ENCODE measurements at places on chromosomes 16 and 17. TPM values are rescaled to one million over a fixed set of nuclear protein-coding genes. Genes with fewer than 3 reads are reported as not detected.

- no peak for DNase-seq
These were observed 48.2 kb upstream of the MEIOC start for GRCh38 chr17:44607836-44608690.

DNA sequence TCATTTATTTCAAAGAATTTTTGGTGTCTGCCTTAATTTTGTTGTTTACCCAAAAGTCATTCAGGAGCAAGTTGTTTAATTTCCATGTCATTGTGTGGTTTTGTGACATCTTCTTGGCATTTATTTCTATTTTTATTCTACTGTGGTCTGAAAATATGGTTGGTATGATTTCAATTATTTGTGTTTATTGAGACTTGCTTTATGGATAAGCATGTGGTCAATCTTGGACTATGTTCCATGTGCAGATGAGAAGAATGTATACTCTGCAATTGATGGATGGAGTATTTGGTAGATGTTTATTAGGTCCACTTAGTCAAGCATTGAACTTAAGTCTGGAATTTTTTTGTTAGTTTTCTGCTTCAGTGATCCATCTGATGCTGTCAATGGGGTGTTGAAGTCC lies 383.0 kb downstream of the PMP22 start:
- no peak for DNase-seq

GRCh38 chr17:68290268-68290954 lies 516 bp downstream of the SLC16A6 start:
- DNase-seq, result no peak

PSMD12 gene
- 31.1 TPM for total RNA-seq

TP53TG3 gene
- total RNA-seq, result not detected

- no peak for DNase-seq
These were observed 229.9 kb downstream of the MSI2 start for GRCh38 chr17:57485916-57486881.

- DNase-seq, result peak; percentile 61
These were observed 33.5 kb upstream of the BCO1 start for GRCh38 chr16:81204798-81205680.

DNA sequence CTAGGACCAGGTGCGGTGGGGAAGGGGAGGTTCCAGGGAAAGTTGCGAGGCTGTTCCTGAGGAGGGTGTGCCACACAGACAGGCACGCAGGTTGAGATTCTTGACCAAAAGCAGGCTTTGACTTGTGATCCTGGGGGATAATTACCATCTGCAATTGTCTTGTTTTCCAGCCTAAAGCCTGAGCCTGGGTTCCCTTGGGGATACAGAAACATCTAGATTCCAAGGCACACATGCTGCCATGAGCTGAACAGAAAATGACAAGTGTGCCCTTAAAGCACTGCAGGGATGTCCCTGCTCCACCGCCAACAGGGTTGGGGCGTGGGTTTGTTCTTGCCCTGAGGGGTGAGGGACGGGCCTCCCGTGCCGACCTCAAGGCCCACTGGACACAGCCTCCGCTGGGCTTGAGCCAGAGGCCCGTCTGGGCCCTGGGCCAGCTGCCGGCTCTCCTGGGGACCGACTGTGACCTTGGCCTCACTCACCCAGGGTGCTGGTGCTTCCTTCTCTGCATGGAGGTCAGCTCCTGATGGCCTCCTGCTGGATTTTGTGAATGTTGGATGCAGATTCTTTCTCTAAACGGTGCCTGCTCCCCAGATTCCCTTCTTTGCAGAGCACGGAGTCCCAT lies 14.0 kb downstream of the CA5A start:
- DNase-seq, result no peak

KRTAP9-8 gene
- total RNA-seq, result not detected

GRCh38 chr17:65785109-65785508 lies 223.7 kb upstream of the AXIN2 start:
- DNase-seq, result no peak

DNA sequence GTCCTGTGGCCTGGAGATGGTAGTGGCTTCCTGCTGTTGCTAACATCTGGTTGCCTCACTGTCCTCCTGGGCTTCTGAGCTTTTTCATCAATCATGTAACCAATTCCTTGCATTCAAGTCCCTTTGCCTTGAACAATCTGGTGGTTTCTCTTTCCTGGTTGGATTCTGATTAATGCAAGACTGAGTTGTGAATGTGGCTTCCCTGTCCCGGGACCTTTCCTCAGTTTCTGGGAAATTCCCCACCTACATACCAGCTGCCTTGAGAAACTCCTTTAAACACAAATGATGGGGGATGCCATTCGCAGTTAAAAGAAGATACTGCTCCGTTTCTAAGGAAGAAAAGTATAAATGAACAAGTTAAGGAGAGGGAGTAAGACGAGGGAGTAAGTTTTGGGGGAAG lies 39.9 kb upstream of the NLRP1 start:
- DNase-seq, result no peak

DNA sequence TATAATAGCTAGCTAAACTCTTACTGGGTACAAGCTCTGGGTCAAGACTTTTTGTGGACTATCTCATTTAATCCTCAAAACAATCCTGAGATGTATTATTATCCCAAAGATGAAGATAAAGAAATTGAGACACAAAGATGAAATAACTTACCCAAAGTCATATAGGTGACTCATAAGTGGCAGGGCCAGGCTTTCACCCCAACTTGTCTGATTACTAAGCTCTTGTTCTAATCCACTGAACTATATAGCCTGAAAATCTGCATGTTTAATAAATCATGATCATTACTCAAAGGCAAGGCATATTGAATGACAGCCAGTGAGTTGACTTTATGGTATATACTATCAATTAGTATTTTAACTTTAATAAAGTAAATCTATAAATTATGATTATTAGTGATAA lies 77.4 kb downstream of the SKAP1 start:
- DNase-seq, result no peak

DNA sequence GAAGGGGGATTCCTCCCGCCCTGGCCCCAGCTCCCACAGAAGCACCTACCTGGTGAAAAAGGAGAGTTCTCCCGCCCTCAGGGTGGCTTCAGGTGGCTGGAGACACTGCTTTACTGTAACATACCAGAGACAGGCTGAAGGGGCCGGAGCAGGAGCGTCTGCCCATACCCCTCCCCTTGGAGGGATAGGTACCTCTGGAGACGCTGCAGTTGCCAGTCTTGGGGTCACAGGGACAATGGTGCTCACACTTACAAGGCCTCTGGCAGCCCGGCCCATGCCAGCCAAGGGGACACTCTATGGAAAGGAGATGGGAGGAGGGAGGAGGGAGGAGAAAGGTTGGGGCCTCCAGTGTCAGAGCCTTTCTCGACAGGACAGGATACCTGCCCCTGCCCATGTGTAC lies 6.6 kb downstream of the NAGPA start:
- no peak for DNase-seq

ANKRD40CL gene
- total RNA-seq, result not detected

- no peak for DNase-seq
These were observed 13.4 kb upstream of the FAM83G start for GRCh38 chr17:19017804-19018599.

- no peak for DNase-seq
These were observed 66.3 kb upstream of the METRNL start for GRCh38 chr17:83012868-83013778.

MT1E gene
- 210 TPM for total RNA-seq

- no peak for DNase-seq
These were observed 16.6 kb downstream of the CACNA1H start for GRCh38 chr16:1169285-1170075.

GRCh38 chr16:56999409-57000270 lies 10.3 kb downstream of the NLRC5 start:
- no peak for DNase-seq

DNA sequence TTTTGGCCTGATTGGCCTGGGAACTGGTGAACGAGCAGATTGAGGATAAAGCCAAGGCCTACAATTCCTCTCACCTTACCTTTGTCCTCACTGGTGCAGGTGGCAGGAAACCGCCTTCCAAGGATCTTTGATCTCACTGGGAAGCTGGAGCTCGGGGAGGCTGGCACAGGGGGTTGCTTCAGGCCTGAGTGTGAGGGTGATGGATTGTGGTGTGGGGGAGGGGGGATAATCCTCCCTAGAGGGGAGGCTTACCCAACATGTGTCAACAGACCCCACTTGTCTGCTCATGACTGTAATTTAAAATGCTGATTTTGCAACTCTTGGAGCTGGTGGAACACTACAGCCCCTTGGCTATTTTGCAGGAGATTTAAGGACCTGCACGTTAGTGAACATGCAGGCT lies 4.5 kb upstream of the RMI2 start:
- DNase-seq, result no peak

GRCh38 chr17:64273006-64273405 lies 9.9 kb upstream of the TEX2 start:
- no peak for DNase-seq

DNA sequence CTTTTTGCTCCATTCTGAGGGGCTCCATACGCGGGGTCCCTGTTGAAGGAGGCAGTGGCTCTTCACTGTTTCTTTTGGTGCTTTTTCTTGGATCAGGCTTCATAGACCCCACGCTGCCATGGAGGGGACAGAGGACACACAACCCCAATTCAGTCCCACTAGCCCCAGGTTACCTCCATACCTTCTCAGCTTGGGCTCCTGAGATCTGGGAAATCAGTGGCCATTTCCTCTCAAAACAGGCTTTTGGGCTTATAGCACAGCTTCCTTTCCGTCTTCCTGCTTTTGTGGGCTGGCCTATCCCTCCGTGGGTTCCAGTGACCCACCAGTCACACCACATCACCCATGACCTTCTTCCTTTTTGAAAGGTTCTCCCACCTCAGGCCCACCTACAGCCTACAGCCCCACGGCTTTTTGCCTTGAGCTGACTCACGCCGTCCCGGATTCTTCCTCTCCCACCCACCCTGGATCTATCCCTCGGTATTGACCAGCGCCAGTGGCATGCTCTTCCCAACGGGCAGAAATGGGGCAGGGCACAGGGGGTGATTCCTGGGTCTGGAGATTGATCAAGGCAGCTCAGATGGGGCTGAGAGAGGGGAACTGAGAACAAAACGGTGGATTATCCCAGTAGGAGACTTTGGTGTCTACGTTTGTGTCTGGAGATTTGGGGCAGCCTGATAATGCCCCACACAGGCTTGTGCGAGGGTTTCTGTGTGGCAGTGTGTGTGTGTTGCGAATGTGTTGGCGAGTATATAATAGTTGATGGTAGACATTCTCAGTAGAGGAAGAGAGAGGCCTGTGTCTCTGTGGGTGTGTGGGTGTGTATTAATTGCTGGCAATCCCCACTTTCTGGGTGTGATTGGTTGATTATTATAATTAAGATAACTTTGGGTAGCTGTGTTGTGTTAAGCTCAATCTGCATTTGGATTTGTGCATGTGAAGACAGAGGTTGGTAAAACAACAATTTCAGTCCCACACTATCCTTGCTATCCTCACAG lies 3.8 kb downstream of the TBX21 start:
- DNase-seq, result peak; percentile 47

CAMKK1 gene
- total RNA-seq, result 3.2 TPM

TMEM235 gene
- not detected for total RNA-seq
